ENCODE measurements at places on chromosomes 2 and 18.

- no peak for DNase-seq
These were observed 348.1 kb downstream of the RNF144A start for GRCh38 chr2:7265286-7265685.

DNA sequence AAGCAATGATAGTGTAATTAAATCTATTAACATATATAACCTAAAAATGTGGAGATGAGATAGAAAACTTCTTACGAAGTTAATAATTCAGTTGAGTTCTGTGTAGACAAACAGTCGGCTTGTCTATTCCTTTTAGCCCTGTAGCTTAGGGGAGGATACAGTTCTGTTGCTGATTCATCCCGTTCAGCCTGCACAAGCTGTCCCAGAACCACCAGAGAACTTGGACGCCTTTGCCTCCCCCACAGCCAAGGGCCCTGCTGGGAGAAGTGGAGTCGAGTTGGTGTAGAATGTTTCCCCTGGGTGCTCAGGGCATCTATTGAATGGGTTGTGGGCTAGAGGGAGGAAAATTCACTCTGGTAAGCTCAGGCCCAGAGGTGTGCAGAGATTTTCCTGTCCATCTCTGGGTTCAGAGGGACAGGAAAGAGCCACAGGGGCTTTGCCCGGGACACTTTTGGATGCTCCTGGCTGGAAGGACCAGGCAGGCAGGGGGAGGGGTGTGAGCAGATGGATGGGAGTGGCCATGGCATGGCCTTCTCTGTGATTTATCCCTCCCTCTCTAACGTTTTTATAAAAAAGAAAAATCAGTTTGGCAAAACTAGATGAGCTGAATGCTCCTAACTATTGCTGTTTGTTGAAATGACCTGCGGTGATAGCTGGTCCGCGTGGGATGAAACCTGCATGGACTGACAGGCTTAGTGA is 42.8 kb upstream of the GALR1 start:
- DNase-seq: no peak

- no peak for DNase-seq
These were observed 274.3 kb upstream of the TRIB2 start for GRCh38 chr2:12442476-12442847.

DNA sequence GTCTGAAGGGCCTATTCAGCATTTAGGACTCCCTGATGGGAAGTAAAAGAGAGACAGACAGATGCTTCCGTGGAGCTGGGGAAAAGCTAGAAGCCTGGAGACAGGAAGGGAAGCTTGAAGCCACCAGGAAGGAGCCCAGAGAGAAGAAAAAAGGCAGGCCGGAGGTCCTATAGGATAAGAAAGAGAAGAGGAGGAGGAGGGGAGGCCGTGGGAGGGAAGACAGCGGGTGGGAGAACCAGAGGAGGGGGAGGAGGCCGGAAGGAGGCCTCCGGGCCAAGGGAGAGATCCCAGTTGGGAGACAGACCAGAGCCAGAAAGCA is 107.1 kb upstream of the PKDCC start:
- no peak for DNase-seq

GRCh38 chr2:183665425-183665824 is 541.2 kb downstream of the NUP35 start:
- no peak for DNase-seq

- DNase-seq: no peak
These were observed 279.5 kb downstream of the NDUFA10 start for GRCh38 chr2:239745386-239746227.

DNA sequence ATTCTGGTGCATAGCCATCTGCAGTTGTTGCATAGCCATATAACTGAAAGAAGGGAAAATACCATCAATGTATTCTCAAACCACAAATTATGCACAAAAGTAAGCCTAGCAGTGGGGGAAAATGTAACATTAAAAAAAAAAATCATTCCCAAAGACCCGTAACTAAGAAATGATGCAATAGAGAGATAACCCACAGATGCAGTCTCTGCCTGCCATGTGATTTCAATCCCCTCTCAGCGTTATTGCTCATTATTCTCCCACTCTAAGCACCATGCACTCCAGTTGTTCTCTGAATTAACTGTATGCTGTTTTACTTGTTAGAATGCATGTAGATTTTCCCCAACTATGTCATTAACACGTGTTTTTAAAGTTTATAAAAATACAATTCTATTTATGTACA is 14.1 kb downstream of the DSC1 start:
- DNase-seq: no peak

DNA sequence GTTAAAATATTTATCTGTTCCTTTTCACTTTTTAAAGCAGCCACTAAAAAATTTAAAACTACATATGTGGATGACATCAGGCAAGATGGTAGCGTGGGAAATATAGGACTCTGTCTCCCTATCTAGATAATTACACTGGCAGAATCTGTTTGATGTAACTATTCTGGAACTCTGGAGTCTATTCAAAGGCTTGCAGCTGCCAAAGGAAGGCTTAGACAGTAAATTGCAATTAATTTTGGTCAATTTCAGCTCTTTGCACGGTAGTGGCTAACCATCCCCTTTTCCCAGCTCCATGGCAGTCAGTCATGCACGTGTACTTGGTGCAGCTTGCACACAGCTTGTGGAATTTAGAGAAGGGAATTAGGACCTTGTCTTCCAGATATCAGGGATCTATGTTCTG is 135.2 kb downstream of the RAB3GAP1 start:
- no peak for DNase-seq

DNA sequence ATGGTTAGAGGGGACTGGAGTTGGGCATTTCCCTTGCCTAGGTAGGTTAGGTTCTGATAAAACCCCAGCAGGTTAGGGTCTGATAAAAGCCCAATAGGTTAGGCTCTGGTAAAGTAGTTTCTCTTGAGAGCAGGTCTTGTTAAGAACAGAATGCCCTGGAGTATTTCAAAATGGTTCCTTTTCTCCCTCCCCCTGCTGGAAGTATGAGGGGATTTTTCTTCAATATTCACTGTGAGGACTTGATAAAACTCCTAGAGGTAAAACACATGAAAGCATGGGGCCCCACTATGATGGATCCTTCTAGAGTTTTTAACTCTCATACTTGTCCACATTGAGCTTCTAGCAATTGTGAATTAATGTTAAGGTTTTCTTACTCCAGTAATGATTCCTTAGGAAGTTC is 27.6 kb downstream of the ANKAR start:
- no peak for DNase-seq

DNA sequence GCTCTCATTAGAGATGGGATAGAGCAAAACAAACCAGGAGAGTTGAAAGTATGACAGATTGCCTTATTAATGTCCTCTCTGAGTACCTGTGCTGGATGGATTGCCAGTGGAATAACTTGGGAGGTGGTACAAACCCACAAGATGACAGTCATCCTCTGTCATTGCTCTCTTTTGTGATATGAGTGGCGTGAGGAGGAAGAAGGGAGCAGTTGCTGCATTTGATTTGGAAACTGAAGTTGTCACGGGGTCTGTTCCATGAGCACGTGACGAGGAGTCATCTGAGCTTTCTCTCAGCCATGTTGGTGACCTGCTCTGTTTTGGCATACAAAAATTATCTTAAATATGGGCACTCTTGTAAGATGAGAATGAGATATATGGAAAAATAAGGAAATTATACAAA is 204.9 kb downstream of the FAM210A start:
- DNase-seq: no peak

- DNase-seq: no peak
These were observed 107.2 kb downstream of the CD226 start for GRCh38 chr18:69840445-69840844.

GRCh38 chr2:55314985-55315384 is 46.0 kb upstream of the MTIF2 start:
- no peak for DNase-seq

DNA sequence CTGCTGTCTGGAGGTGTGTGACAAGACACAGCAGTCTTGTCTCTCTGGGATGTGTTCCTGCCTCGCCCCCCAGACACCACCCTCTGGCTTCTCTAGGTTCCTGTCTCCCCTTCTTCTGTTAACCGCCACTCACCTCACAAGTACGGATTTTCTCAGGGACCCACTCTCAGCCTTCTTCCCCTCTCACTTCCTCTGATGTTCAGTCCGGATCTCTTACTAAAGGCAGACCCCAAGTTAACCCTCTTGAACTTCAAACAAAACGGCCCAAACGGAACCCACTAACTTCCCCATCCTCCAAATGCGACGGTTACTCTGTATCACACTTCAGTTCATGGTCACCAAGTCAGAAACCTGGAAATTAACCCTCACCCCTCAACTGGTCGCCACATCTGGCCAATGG is 32.0 kb downstream of the B4GALT6 start:
- DNase-seq: no peak

DNA sequence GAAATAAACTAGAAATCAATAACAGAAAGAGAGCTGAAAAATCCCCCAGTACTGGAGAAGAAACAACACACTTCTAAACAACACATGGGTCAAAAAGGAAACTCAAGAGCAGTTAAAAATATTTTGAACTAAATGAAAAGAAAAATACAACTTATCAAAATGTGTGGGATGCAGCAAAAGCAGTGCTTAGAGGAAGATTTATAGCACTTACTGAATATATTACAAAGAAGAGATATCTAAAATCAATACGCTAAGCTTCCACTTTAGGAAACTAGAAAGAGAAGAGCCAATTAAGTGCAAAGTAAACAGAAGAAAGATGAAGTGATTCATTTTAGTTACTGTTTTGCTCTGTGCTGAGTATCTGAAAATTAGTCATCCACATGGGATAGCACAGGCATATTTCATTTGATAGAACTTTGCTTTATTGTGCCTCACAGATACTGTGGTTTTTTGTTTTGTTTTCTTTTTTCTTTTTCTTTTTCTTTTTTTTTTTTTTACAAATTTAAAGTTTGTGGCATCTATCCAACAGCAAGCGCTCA is 17.0 kb downstream of the TGFA start:
- no peak for DNase-seq

DNA sequence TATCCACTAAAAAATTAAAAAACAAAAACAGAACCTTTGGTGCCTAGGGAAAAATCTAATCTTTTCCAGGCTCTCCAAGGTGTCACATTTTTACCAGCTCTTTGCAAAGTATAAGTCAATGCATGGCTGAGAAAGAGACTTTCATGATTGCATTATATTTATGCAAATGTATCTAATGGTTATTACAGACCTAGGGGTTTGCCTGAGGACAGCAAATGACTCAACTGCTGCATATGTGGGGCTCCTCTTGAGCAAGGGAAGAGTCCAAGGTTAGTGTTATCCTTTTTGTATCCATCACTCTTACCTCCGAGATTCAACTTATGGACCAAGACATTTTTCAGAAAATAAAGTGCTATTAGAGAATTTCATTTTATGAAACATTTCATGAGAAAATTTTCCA is 33.9 kb upstream of the RMP24 start:
- DNase-seq: no peak

GRCh38 chr2:37149626-37150322 is 7.0 kb downstream of the EIF2AK2 start:
- no peak for DNase-seq

- no peak for DNase-seq
These were observed 77.0 kb downstream of the MBD2 start for GRCh38 chr18:54147439-54147838.

GRCh38 chr2:171201271-171201670 is 40.6 kb upstream of the TLK1 start:
- DNase-seq: no peak

- no peak for DNase-seq
These were observed 101.1 kb upstream of the FZD7 start for GRCh38 chr2:201932511-201932910.

DNA sequence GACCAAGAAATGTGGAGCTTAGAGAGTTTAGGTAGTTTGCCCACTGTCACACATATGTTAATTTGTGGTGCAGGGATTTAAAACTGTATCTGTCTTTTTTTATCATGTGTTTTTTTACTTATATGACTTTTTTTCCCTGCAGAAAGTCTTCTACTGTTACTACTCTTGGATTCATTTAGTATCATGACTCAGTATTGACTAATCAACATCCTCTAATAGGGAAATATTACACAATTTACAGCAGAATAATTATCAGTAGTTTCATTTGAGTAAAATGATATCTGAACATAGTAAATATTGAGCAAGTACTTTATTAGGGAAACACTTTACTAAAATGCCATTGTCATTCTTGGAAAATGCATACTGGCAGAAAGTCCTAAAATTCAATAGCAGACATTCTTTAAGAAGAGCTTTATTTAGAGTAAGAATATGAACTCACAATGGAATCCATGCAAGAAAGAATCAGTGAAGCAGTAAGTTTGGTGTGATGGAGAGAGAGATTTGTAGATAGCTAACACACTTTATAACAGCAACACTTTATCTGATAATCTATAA is 425.9 kb upstream of the SLC8A1 start:
- DNase-seq: no peak

DNA sequence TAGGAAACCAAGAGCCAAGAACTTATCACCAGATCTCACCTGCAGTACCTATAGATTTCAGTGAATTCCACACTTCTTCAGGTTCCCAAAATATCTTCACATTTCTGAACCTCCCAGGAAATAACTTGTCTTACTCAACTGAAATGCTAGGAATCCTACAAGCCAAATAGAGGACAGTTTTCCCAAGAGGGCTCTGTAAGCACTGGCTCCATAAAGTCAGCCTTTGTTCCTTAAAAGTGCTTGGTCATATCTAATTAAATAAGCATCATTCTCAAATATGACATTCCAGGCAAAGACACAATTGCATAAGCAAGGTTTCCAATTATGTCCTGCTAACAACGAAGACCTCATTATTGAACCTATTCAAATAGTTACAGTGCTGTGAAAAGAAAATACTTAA is 154.6 kb upstream of the MGAT5 start:
- DNase-seq: no peak

GRCh38 chr2:30729031-30729430 is 78.2 kb downstream of the CAPN13 start:
- DNase-seq: no peak

All from GM18507 (cell line).